ENCODE measurements at places on chromosomes 2 and 18. TPM values are rescaled to one million over a fixed set of nuclear protein-coding genes. Genes with fewer than 3 reads are reported as not detected.

DNA sequence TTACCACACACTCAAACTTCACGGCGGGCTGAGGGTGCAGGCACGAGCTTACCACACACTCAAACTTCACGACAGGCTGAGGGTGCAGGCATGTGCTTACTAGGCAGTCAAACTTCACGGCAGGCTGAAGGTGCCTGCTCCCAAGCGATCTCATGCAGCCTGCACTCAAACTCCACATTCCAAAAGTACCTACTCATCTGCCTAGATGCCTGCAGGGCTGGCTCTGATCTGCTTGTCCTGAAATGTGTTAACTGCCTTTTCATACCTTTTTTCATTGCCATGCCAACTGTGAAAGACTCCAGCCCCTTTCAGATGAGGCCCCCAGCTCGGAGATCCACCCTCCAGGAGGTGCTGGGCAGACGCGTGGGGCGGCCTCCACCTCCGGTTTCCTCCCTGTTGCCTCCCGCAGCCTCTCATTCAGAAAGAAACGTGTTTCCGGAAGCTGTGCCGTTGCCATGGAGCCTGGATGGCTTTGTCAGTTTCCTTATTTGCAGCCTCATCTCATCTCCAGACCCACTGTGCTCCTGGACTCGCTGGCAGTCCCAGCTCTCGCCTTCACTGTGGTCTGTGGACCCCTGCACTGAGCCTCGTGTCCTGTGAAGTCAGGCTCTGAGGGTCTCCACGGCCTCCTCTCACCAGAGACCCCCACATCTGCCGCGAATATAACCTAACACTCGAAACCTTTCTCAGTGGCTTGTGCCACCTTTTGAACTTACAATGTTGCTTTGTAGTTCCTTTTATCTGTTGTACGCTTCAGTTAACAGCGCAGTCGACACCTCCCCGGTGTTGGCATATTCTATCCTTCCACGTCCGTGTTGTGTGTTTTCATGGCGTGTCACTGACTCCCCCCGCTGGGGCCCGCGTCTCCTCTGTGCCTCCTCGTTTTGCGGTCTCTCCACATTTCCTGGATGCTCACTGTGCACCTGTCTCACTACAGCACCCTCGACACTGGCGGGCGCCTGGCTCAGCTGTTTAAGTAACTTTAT lies 106.1 kb upstream of the ALKAL2 start:
- H3K36me3 ChIP-seq = no peaks in the 10 kb centered on the region
- no peak overlapping the region for H3K4me3 ChIP-seq
- H3K4me1 ChIP-seq = no peaks in the 10 kb centered on the region
- H3K27ac ChIP-seq = no peak overlapping the region

DNA sequence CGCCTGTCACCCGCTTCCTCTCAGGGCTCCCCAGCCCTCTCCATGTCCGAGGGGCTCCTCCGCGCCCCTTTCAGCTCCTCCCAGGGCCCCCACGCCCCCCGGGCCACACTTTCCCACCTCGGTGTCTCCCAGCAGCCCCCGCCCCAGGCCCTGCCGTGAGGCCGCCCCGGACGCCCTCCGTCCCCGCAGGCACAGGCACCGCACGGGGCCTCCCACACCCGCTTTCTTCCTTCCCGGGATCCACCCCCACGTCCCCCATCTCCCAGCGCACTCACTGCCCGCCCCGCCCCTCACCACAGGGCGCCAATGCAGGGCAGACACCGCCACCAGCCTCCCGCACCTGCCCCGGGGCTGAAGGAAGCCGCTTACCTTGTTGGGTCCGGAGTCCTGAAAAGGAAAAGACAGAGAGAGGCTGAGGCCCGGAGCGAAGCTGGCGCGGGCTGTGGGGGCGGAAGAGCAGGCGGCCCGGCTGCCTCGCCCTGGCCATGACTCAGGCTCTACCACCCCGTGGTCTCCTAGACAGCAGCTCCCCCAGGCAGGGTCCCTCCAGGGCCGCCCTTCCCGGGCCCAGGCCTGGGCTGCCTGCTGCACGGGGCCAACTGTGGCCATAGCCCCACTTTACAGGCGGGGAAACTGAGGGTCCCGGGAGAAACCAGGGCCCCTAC lies 37.7 kb downstream of the KIF1A start:
- no peak overlapping the region for H3K27ac ChIP-seq
- DNase-seq = no peak
- no peaks in the 10 kb centered on the region for H3K36me3 ChIP-seq

DNA sequence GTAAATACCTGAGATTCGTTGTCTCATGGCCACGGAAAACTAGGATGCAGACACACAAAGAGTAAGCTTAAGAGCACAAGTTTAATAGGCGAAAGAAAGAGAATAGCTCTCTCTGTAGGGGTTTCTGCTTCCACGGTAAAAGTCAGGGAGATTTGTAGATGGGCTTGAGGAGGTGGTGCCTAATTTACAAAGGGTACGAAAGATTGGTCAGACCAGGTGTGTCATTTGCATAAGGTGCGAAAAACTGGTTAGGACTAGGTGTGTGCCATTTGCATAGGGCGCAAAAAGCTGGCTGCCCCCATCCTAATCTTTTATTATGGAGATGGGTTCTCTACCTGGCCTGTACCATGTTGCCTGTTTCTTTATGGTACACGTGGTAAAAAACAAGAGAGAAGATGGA lies 170.5 kb upstream of the DOK6 start:
- H3K27me3 ChIP-seq = no peaks in the 10 kb centered on the region
- no peak for DNase-seq
- no peaks in the 10 kb centered on the region for H3K36me3 ChIP-seq

DNA sequence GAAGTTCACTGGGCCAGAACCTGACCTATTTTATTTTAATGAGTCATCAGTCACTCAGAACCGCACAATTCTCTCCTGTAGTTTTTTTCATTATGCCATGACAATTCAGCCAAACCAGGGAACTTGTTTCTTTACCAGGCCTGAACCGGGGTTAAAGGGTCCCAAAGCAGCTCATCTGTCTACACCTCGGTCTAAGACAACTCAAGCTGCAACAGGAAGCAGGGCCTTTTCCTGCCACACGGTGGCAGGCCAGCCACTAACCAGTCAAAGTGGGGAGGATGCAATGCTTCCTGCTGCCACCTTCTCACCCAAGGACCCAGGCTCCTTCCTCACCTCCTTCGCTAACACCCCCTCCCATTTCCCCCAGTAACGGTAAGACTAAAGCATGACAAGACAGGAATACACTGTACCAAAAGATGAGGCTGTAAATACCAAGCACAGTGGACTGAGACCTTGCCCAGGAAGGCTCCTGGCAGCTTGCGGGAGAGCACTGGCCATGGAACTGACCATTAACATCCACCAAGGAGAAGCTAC lies 56.7 kb upstream of the ACKR3 start:
- H3K4me3 ChIP-seq = no peak overlapping the region
- no peak overlapping the region for H3K27ac ChIP-seq
- H3K4me1 ChIP-seq = peaks cover 3% of the 10 kb centered on the region
- no peaks in the 10 kb centered on the region for H3K27me3 ChIP-seq
- DNase-seq = no peak

DNA sequence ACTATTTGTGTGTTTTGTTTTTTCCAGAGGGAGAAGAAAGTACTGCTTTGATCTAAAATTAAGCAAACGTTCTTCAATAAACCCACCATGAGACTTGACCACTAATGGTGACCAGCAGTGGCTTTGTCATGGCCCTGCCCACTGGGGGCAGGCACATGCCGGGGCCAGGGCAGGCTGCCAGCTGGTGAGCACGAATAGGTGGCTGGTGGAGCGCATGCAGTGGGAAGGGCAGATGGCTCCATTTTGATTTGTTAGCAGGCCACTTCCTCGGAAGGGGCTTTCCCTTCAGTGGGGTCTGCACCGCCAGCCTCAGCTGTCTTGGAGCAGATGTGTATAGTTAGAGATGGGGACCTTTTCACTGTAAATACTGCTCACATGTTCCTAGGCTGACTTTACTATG lies 277.1 kb downstream of the SOX11 start:
- H3K27ac ChIP-seq = no peak overlapping the region
- no peak overlapping the region for H3K4me3 ChIP-seq
- H3K27me3 ChIP-seq = no peaks in the 10 kb centered on the region
- peak; percentile 68 for DNase-seq
- no peaks in the 10 kb centered on the region for H3K36me3 ChIP-seq
- no peaks in the 10 kb centered on the region for H3K4me1 ChIP-seq

- no peaks in the 10 kb centered on the region for H3K27me3 ChIP-seq
- no peaks in the 10 kb centered on the region for H3K4me1 ChIP-seq
- DNase-seq = no peak
- H3K27ac ChIP-seq = no peak overlapping the region
- no peak overlapping the region for H3K4me3 ChIP-seq
- no peaks in the 10 kb centered on the region for H3K36me3 ChIP-seq
These were observed 946.5 kb upstream of the FAM98A start for GRCh38 chr2:34545486-34546136.

- no peaks in the 10 kb centered on the region for H3K4me1 ChIP-seq
- no peak overlapping the region for H3K4me3 ChIP-seq
- H3K27me3 ChIP-seq = no peaks in the 10 kb centered on the region
- DNase-seq = peak; percentile 81
- no peaks in the 10 kb centered on the region for H3K36me3 ChIP-seq
These were observed 529.2 kb downstream of the EPHA4 start for GRCh38 chr2:221042926-221043325.

- DNase-seq = peak; percentile 97
- H3K4me1 ChIP-seq = peaks cover 72% of the 10 kb centered on the region
- H3K27me3 ChIP-seq = no peaks in the 10 kb centered on the region
- no peak overlapping the region for H3K4me3 ChIP-seq
- no peaks in the 10 kb centered on the region for H3K36me3 ChIP-seq
These were observed 16.3 kb upstream of the ATOH8 start for GRCh38 chr2:85737481-85737880.

DNA sequence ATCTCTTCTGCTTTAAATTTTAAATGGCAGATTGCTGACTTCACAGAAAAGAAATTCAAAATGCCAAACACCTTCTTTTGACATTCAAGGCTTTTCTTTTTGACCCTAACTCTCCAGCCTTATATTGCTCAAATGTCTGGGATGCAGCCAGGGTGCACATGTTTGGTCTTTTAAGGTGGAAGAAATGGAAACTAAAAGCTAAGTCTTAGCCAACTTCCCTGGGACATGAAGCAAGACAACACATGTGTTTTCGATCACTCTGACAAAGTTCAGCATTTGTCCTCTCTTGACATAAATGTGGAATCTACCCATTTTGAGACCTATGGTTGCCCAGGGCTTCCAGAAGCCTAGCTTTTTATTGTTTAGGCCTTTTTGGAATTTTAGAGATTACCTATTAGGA lies 161.6 kb downstream of the RDH14 start:
- H3K27ac ChIP-seq = no peak overlapping the region
- DNase-seq = no peak
- no peaks in the 10 kb centered on the region for H3K36me3 ChIP-seq
- H3K4me3 ChIP-seq = no peak overlapping the region

DNA sequence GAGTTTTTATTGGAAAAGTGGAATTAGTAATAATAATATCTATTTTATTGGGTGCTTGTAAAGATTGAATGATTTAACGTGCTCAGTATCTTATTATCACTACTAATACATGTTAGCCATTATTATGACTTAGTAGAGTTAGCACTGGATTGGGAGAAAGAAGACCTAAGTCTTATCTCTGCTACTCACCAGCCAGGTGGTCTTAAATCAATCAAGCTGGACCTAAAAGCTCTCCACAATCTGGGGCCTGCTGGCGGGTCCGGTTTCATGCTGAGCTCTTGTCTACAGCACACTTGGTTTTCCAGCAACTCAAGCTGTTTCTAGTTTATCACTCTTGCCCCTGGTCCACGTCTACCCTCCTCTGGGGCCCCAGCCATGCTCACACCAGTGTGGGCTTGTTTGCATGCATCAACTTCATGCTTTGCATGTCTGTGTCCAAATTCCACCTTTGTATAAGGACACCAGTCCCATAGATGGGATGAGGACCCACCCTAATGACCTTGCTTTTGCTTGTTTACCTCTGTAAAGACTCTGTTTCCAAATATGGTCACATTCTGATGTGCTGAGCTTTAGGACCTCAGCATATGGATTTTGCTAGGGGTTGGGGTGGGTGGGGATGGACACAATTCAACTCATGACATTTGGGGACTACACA lies 363.1 kb downstream of the LPIN1 start:
- H3K27me3 ChIP-seq = no peaks in the 10 kb centered on the region
- peaks cover 6% of the 10 kb centered on the region for H3K4me1 ChIP-seq
- H3K36me3 ChIP-seq = no peaks in the 10 kb centered on the region
- no peak overlapping the region for H3K4me3 ChIP-seq

DNA sequence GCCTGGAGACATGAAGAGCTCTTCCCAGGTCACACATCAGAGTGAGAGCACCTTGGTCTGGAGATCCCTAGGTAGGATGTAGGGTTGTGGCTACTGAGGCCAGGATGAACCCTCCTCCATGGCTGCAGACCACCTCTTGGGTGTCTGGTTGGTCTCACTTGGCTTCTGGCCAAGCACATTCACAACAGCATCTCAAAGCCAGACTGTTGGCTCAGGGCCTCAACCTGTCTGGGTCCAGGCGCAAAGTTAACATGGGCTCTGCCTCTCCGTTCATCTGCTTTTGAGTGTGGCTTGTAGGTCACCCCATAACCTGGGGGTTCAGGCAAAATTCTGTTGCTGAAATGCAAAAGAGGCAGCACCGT lies 40.1 kb downstream of the RHOB start:
- no peaks in the 10 kb centered on the region for H3K36me3 ChIP-seq
- no peak overlapping the region for H3K27ac ChIP-seq
- no peak for DNase-seq
- no peak overlapping the region for H3K4me3 ChIP-seq
- no peaks in the 10 kb centered on the region for H3K27me3 ChIP-seq

GRCh38 chr2:68632021-68632420 lies 11.4 kb upstream of the PROKR1 start:
- H3K36me3 ChIP-seq = no peaks in the 10 kb centered on the region
- H3K27me3 ChIP-seq = peaks cover 16% of the 10 kb centered on the region
- DNase-seq = no peak
- H3K4me3 ChIP-seq = no peak overlapping the region

DNA sequence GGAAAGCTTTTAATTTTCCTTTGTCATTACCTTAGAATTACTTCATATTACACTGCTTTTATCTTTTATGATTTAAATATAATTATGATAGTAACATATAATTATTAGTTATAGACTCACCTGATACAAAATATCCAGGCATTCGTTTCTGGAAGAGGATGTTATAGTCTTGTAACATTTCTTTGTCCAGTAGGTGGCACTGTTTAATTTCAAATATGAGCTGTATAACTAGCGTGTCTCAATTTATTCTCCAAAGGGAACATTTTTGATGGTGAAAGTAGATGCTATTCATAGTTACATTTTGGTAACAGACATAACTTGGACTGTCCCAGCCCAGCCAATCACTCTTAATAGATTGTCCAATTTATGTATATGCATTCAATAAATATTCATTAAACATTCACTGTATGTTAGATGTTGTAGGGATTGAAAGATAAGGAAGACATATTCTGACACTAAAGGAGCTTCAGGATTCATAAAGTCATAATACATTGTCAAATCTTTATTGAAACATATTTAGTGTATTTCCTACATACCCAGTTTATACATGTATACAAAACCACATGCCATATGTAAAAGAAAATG lies 19.2 kb downstream of the DAW1 start:
- no peak for DNase-seq
- no peak overlapping the region for H3K4me3 ChIP-seq
- no peaks in the 10 kb centered on the region for H3K27me3 ChIP-seq
- H3K36me3 ChIP-seq = no peaks in the 10 kb centered on the region

The DTNA gene
- total RNA-seq = 264 TPM

The FEV gene
- not detected for total RNA-seq

The WNT6 gene
- 5.5 TPM for total RNA-seq

The FOXD4L1 gene
- total RNA-seq = not detected

All from esophagus muscularis mucosa (tissue), 4 donors.